ENCODE measurements at places on chromosomes 3 and 15.

GRCh38 chr3:5001135-5001534 is 21.9 kb downstream of the BHLHE40 start:
- DNase-seq: no peak

DNA sequence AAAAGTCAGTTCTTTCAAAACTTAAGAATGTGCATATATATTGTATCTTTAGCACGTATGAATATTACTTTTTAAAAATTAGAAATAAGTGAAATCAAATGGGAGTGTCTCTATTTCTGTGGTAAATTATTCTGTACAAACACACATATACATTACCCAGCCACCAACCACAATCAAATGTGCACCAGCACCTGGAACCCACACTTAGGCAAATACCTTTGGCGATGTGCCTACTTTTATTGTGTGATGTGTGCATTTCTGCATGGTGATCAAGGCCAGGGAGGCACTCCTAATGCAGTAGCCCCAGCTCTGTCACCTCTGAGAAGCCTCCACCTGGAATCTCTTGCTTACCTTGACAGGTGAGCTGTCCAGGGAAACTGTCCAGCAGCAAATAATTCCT is 76.9 kb downstream of the PIK3R4 start:
- no peak for DNase-seq

GRCh38 chr3:146550743-146551510 is 6.5 kb upstream of the PLSCR1 start:
- peak; percentile 97 for DNase-seq

DNA sequence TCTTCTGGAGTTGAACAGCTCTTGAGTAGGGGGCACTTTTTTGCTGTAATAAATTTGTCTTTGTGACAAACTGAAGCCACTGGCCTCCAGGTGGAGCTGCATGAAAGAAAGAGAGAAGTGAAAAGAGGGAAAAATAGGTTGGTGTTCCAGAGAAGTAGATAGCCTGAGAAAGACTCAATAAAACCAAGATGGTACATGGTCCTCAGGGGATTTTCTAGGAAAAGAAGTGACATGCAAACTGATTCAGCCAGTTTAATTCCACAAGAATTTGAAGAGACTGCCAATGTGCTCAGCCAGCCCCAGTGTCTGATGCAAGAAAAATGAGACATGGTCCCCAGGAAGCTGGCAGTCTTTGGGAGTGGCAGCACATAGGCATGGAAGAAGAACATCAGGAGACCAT is 152.7 kb downstream of the CD47 start:
- DNase-seq: peak; percentile 68

GRCh38 chr3:133856316-133856715 is 39.4 kb downstream of the RAB6B start:
- DNase-seq: no peak

DNA sequence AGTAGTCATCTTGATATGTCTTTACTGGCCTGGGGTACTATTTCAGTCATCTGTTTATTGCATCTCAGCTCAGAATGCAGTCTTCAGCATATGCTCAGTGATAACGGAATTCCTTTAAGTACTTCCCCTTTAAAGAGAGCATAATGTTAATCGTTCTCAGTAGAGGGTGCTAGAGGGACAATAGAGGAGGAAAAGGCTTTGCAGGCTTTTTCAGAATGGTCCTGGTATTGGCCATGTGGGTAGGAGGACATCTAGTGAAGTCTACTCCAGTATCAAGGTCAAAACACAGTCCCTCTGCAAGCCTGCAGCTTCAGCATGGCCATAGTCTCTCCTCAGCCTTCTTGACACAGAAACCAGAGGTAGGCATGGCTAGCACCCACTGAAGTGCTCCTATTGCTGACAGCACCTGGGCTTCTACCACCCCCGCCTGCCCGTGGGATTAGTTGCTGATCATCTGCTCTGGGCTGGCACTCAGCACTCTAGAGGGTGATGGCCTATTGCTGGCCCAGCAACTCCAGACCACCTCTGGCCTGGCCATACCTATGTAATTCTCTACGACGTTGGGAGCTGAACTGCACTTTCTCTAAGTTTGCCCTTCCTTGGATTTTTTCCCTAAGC is 65.4 kb downstream of the KCNH8 start:
- DNase-seq: no peak

- DNase-seq: no peak
Observed at GRCh38 chr3:56744016-56744415, 57.7 kb downstream of the ARHGEF3 start.
